Activated CD8-positive, alpha-beta T cell treated with anti-CD3 and anti-CD28 coated beads for 36 hours (primary cell): ENCODE measurements at places on chromosomes 3 and 15. TPM values are rescaled to one million over a fixed set of nuclear protein-coding genes. Genes with fewer than 3 reads are reported as not detected.

Gene PLA2G4E
- not detected for total RNA-seq

Gene TMEM108
- total RNA-seq, result not detected

GRCh38 chr3:128598884-128599664 lies 51.5 kb downstream of the RPN1 start:
- no peak for DNase-seq

DNA sequence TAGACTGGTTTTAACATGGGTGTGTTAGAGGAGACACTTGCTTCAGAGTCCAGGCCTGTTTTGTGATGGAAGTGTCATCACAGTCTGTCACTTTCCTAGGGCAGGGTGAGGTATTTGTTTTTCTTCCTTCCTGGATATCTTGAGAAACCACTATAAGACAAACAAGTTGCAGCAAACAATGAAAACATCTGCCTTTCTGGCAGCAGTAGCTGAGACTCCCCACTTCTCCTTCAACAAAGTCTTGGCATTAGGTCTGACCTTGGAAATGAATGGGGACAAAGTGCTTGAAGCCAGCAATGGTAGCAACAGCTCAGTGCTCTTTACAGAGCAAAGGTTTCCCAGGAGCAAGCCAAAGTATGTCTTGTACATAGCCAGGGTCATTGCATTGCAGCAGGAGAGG lies 64.6 kb downstream of the CD200 start:
- DNase-seq, result no peak

- DNase-seq, result no peak
Measured at GRCh38 chr3:113228498-113229286, 17.3 kb downstream of the BOC start.

GRCh38 chr3:160018959-160019358 lies 30.3 kb downstream of the IL12A start:
- DNase-seq, result no peak

Gene GOLGA6B
- total RNA-seq, result not detected

- no peak for DNase-seq
Measured at GRCh38 chr3:114933407-114933806, 213.7 kb downstream of the ZBTB20 start.

Gene WDR49
- 0.36 TPM for total RNA-seq

GRCh38 chr3:139627759-139628158 lies 50.0 kb downstream of the NMNAT3 start:
- no peak for DNase-seq

Gene TM4SF1
- not detected for total RNA-seq

DNA sequence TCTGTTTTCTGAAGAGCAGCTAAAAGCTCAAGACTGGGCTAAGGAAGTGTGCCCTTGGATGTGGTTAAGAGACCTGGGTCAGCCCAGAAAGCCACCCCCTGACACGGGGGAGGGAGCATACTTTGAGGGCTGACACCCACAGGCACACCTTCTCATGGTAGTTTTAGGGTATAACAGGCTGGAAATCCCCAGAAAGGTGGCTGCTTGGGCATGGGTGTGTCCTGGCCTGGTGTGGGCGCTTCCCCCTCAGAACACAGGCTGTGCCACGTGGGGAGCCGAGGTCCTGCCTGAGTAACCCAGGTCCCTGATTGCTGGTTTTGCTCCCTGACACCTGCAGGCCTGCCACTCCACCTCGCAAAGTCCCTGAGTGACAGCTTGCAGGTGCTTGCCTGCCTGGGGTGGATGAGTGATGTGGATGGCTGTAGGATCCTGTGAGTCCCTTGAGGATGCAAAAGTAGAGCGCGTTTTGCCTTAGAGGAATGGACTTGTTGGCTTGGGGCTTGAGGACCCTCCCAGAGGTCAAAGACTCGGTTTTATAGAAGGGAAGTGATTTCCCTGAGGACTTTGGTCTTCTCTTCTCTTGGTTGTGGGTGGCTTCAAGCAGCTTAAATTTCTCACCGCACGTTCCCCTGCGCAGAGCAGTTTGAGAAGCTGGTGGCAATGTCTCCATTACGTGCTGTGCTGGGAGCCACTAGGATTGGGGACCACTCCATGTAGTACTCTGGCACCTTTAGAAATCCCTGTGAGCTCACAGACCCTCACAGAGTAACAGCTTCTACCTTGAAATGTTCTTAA lies 94.4 kb downstream of the DNASE1L3 start:
- DNase-seq, result peak; percentile 75

Gene STX19
- total RNA-seq, result not detected
